ENCODE measurements at places on chromosomes 6 and 20.

- DNase-seq, result no peak
Observed at GRCh38 chr6:44859901-44860410, 468.2 kb upstream of the RUNX2 start.

- DNase-seq, result no peak
Observed at GRCh38 chr6:23343610-23344306, 774.4 kb downstream of the HDGFL1 start.

DNA sequence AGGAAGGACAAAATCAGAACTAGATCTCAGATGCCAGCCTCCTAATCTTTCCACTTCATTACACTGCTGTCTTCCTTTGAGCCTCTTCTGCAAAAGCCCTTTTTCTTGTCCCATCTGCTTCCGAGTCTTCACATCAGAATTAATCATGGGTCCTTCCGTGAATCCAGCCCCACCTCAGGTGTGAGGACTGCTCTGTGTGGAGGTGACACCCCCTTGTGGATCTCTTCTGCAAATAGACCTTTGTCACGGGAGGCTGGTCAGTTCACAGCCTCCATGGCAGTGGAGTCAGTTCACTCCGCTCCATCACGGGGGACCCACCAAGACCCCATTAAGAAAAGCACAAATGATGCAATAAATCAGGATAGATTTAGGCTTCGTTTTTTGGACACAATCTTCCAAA is 171.1 kb downstream of the ADAT2 start:
- DNase-seq, result no peak

DNA sequence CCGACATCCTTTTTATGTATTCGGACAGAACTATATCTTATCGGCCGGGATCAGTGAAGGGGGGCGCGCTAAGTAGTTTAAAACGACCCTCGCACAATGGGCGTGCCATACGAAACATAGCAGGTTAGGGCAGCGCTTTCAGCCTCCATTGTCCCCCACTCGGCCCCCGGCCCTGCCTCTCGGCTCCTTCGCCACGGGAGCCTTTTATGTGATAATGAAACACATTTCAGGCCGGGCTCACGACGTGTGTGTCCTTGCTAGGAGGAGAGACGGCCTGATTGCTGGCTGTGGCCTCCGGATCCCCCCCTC is 5.3 kb downstream of the FOXA2 start:
- no peak for DNase-seq

DNA sequence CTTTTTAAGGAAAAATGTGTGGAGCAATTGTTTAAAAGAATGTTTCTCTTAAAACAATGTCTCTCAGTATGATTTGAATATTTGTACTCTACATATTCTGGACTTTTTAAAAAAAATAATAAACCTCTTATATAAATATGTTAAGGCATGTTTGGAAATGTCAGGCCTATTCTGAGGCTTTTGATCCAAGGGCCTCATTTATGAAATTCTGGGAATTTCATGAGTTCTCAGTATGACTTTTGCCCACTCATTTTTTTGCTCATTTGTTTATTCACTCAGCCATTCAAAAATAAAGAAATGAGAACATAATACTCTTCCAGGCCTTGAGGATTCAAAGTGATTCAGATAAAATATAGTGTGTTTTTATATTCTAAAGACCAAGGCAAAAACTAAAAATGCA is 60.4 kb downstream of the DOK5 start:
- no peak for DNase-seq

All from CD4-positive, alpha-beta T cell treated with Interleukin-15 for 1 hour (primary cell).